ENCODE measurements at places on chromosomes 1 and 21. TPM values are rescaled to one million over a fixed set of nuclear protein-coding genes. Genes with fewer than 3 reads are reported as not detected.

The LCE1A gene
- not detected for total RNA-seq

The TDRD5 gene
- under 0.01 TPM for total RNA-seq

The TTC24 gene
- total RNA-seq: not detected

The CD5L gene
- not detected for total RNA-seq

The TMPRSS2 gene
- under 0.01 TPM for total RNA-seq

The VTCN1 gene
- total RNA-seq: 12.9 TPM

The PCP4 gene
- total RNA-seq: not detected

The NPR1 gene
- not detected for total RNA-seq
